CD4-positive, alpha-beta T cell treated with Interleukin-4 for 4 hours (primary cell): ENCODE measurements at places on chromosomes 6 and 20.

GRCh38 chr6:4157506-4157905, 22.1 kb upstream of the ECI2 start:
- DNase-seq = no peak

DNA sequence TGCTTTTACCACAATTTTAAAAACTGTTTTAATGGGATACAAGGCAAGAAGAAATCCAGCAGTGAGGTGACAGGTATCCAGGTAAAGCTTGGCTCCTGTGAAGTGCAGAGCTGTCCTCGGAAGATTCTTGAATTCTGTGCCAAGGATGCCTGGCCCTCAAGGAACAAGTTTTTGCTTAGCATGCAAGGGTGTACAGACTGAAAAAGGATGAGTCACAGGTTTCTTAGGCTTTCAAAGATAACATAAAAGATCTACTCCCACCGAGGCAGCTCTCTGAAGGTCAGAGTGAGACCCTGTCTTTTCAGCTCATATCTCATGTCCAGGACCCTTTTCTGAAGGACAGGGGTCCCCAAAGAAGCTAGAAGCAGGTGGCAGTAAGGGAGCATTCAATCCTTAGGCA, 83.3 kb downstream of the CHD6 start:
- no peak for DNase-seq

- no peak for DNase-seq
Measured at GRCh38 chr6:150691463-150691862, 91.8 kb downstream of the PLEKHG1 start.

DNA sequence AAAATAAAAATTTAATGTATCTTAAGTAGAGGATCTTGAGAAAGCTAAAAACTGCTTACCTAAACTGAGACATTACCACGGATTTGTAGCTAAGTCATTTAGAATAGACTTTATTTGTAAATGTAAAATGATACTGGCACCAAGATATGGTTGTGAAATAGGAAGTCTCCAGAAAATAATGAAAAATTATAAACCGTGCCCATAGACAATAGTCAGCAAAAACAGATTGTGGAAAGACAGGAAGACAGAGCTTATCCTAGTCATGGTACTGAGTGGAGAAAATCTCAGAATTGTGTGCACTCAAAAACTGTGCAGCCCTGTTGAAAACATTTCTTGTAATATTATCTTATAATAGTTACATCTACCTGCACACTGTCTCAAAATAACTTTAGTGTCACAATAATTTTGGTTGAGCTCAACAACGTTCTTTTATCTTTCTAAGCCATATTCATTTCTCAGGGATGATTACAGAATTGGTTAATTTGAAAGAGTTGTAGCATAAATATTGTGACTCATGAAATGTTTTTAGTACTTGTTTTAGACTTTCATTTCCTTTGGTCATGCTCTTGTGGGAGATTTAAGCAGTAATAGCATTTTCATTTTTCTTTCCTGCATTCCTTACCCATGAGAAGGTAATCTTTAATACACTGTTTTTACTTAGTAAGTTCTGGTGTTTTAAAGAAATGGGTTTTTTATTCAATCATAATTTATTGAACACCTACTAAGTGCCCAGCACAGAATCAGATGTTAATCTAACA, 174.5 kb downstream of the SOX4 start:
- no peak for DNase-seq

DNA sequence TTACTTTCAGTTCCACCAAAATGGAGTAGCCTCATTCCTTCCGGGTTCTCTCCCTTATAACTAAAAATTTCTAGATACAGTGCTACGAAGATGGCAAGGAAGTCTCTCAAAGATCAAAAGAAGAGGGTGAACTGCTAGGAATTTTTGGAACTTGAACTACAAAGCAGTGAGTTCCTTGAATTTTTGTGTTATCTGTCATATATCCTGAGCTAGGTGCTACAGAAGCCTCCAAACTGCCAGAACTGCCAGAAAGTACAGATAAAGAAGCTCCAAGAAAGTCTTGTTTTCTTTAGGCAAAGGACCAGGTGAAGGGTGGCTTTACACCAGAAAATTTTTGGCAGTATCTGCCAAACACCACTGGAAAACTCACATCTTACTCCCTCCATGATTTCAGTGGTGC, 218.8 kb upstream of the FLRT3 start:
- DNase-seq = no peak

DNA sequence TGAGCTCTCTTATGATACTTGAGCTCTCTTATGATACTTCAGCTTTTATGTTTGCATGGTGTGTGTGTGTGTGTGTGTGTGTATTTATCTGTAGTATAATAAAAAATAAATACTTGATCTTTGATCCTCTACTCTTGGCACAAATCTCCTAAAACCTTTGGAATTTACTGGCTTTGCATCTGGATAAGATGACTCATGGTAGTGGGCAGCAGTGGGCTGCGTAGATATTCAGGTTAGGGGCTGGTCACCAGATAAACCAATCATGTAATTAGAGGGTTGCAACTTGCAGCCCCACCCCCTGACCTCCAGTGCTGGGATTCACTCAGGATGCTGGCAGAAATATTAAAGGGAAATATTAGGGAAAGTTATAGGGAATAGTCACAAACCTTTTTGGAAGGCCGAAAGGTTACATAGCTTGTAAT, 151.9 kb upstream of the COL21A1 start:
- no peak for DNase-seq

- DNase-seq = no peak
Measured at GRCh38 chr6:103404799-103405198, 1454.9 kb downstream of the HACE1 start.

DNA sequence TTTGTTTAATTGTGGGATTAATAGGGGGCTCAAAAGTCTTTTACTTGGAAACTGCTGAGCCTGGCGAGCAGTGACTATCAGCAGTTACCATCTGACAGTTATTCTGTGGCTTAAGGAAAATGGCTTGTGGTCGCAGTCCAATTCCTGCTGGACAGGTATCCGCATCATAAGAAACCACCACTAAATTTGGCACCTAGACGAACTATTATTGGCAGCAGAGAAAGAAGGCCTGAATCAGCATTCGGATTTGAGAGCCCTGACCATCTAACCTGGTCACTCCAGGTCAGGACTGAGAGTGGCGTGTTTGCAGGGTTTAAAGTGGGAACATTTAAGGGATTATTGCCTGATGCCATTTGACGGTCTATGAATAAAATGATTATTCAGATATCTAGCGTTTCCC, 146.4 kb downstream of the RPS12 start:
- no peak for DNase-seq

DNA sequence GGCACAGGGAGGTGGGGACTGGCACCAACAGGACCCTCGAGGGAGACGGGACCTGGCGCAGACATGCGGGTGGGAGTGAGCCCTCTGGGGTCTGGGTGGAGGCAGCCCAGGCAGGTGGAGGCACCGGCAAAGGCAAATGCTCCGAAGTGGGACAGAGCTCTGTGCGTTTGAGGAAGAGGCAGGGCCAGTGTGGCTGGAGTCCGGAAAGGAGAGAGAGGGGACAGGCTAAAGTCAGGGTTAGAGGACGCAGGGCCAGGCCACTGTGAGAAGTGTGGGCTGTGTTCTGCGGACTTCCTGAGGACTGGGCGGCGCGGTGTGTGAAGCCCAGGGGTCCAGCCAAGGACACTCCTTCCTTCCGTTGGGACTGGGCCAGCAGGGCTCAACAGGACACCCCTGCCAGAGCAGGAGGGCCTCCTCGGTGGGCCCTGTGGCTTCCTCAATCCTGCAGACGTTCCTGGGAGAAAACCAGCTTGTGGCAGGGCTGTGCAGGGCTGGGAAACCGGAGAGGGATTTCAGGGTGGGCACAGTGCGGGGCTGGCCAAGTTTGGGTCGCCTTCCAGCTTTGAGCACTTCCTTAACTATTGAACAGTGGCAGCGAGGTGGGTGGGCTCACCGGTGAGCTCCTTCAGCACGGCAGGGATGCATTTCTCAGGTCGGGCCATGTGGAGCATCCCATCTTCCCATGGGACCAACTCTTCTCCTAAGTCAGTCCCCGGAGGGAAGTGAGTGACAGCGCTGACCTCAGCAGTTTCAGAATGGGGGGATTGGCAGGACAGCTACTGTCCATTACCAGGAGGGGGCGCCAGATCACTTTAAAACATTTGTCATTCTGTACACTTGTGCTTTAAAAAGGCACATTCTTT, 22.5 kb downstream of the MOCS3 start:
- DNase-seq = peak; percentile 53

DNA sequence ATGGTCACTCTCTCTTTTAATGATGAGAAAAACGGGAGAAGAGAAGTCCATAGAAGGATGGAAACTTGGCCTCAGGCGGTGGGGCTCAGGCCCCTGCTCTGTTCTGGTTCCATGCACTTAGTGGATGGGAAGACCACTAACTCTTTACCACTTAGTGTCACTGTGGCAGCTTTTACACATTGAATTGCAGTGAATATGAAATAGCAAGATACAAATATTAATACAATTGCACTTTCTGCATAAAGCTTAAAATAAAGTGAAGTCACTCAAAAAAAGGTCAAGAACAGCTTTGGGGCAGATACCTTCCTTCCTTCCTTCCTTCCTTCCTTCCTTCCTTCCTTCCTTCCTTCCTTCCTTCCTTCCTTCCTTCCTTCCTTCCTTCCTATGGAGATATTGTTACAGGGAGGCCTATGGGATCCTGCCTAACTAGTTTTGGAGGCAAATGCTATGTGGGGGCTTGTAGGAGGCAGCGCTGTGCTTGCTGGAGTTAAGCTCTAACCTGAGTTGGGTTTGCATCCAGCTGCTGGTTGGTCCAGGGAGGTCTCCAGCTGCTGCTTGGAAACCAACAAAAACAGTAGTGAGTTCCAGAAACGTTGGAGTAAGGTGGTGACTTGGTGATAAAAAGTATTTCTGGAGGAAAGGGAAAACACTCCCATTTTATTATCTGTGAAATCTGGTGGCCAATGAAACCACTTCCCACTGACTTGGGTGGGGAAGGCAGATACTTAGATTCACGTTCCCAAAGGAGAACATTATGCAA, 62.3 kb upstream of the NKX2-2 start:
- DNase-seq = no peak

- no peak for DNase-seq
Measured at GRCh38 chr6:47161176-47161687, 119.1 kb upstream of the ADGRF1 start.

- no peak for DNase-seq
Measured at GRCh38 chr6:170080828-170081371, 210.0 kb downstream of the DLL1 start.

DNA sequence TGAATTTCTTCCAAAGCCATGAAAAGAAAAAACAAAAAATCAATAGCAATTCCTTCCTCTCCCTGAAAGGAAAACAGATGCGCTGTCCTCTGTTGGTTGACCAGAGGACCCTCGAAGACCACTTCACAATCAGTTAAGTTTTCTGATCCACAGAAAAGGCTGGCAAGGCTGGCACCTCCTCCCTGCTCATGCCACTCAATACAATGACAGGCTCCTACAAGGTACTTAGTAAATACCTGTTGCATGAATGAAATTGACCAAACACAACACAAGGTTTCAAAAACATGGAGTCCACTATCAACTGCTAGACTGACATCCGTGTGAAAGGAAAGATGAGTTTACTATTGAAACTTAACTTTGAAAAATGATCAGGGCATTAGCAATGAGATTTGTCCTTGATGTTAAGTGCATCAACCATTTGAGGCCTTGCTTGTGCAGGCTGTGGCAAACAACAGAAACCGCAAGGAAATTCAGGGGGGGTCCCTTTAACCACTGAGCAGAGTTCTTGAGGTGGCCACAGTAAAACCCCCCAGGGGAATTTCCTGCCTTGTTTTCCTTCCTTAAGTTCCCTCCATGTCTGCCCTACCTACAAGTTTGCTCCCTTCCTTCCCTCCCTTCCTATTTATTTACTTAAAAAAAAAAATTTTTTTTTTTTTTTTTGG, 27.9 kb upstream of the RTF2 start:
- DNase-seq = peak; percentile 79

DNA sequence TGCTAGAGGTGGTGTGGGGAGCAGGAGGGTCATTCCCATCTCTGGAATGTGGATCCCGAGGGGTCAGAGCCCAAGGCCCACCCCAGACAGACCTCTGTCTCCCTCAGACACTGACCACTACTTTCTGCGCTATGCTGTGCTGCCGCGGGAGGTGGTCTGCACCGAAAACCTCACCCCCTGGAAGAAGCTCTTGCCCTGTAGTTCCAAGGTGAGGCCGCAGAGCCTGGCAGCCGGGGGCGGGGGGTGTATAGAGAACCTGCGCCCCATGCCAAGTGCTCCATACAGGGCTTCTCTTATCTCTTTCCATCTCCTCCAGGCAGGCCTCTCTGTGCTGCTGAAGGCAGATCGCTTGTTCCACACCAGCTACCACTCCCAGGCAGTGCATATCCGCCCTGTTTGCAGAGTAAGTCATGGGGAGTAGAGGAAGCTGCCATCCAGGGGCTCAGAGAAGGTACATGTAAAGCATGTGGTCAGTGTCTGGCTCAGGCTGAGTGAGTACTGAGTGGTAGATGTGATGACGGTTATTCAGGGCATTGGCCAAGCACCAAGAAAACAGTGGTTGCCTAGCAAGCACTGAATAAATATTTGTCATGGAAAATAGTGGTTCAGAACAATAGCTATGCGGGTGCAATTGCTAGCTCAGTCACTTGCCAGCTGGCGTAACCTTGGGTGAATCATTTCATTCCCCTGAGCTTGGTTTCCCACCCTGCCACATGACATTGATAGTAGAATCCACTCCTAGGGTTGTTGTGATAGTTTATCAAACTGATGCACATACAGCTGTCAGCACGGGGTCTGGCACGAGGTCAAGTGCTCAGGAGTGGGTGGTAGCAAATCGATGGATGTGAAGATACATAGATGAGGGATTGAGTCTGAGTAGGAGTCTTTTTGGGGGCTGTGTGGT, 3.5 kb downstream of the PIGT start:
- DNase-seq = no peak

- peak; percentile 88 for DNase-seq
Measured at GRCh38 chr20:45373353-45374100, 4.6 kb downstream of the TP53TG5 start.

DNA sequence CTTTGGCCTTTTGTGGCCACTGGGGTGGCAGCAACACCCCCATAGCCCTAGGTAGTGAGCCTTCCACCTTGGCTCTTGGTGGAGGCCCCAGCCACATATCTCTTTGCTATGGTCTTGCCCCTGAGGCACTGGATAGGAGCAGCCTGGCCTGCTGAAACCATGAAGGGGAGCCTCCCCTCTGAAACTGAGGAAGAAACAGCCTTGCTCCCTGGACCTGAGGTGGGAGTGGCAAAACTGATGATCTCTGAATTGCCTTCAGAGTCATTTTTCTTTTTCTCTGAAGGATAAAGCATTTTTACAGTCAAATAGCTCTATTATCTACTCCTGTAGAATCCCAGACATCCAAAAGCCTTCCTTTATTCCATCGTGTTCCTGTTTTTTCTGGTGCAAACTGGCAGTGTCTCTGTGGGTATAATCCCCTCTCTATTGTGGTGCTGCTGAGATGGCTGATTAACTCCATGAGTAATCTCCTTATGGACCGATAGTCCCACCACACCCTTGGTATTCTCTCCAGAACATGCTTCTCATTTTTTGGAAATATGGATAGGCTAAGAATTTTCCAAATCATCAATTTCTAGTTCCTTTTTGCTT, 22.0 kb upstream of the PRSS35 start:
- DNase-seq = no peak

DNA sequence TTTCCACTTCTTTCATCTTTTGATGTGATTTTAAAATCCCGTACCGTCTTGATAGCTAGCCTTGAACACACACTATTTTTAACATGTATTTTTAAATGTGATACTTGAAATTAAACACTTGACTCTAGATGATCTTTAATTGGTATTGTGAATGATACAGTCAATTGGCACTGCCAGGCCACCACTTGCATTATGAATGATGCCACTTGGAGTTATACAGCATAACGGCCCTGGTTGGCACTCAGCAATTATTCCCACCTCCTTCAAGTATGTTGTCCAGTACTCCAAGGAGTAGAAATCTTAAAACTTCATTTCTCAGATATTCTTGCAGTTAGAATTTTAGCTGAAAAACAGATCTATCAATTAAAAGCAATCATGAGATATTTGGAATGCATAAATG, 62.9 kb downstream of the TENT5A start:
- DNase-seq = no peak

GRCh38 chr6:35611240-35611639, 77.5 kb downstream of the FKBP5 start:
- peak; percentile 66 for DNase-seq
